ENCODE measurements at places on chromosomes 1 and 21.

DNA sequence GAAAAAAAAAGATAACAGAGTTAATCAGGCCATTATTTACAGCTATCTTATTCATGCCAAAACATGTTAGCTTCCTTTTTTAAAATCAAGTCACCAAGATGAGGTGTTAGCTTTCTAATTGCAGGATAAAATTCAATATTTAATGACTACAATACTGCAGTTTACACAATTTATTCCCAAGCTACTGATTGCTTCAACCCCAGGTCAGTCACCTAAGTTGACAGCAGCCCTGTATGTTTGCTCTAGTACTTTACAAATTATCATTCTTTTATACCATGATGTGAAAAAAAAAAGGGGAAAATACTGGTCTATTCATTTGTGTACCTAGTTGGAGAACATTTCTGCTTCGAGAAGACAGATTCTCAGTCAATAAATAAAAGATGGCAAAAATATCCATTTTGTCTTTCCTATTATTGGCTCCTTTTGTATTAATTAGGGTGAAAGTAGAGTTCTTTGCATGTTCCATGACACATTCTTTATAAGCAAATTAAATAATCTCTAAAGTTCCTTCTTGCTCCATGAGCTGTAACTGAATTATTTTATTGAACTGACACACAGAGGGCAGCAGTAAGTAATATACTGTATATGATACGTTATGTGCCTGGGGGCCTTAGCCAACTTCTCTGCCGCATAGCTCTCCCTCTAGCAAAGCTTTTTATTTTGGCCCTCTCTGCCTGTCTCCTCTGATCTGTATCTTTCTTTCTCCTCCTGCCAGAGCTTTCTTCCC is 48.0 kb downstream of the DIPK1A start:
- no peak for DNase-seq

- no peak for DNase-seq
Measured at GRCh38 chr1:2515763-2516080, 10.7 kb downstream of the PANK4 start.

DNA sequence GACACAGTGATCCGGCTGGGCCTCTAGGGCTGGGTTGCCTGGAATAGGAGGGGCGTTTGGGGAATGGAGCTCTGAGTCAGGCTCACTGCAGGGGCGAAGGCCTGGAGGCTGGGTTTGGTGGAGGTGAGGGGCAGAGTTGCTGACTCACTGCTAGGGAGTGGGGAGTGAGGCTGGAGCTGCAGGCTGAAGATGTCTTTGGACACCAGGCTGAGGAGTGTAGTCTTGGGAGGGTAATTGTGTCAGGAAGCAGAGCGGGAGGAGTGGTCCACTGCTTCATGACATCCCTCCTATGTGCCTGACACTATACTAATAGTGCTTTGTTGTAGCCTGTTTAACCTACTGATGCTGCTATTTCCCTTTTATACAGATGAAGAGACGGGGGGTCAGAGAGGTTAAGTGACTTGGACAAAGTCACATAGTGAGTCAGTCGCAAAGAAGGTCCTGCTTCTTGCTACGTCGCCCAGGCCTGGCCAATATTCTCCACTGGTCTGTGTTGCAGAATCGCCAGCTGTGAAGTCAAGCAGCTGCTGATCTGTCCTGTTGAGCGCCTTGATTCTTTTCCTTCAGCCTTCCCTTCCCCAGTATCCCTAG is 13.6 kb downstream of the ACTL8 start:
- no peak for DNase-seq

- no peak for DNase-seq
Measured at GRCh38 chr1:101453844-101454243, 217.0 kb downstream of the S1PR1 start.

DNA sequence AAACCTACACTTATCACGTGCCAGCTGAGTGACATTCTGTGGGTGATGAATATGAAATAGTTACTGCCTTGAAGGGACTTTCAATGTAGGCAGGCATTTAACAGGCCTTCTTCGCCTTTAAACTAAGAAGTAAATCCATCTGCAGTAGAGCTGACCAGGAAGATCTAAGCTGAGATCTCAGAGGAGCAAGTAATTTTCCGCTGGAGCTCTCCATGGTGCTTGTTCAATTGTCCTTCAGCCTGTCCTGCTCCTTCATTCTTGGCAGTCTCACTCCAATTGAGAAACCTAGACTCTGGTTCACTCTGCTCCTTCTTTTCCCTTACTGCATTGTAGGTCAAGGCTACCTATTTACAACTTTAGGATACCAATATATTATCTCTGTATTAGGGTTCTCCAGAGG is 183.5 kb downstream of the HMCN1 start:
- no peak for DNase-seq

- DNase-seq: no peak
Measured at GRCh38 chr1:87760155-87760554, 431.5 kb downstream of the LMO4 start.

DNA sequence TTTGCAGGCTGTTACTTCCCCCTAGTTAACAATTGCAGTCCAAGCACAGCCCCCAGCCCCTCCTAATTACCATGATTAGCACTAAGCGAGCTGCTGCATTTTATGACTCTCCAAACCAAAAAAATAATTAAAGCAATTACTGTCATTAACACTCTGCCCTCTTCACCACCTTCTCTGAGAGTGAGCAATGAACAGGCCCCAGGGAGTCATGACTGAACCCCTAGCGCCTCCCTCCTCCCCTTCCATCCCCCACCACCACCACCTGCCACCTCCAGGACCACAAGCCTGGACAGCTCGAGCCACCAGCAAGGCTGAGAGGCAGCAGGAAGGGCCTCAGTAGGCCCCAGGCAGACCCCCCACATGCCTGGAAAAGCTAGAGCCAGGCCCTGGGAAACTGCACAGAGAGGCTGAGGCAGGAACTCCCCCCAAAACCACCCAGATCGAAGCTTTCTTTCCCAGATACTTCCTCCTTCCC is 35.5 kb upstream of the ZC3H12A start:
- DNase-seq: peak; percentile 46

GRCh38 chr21:26842974-26843932 is 2.0 kb downstream of the ADAMTS1 start:
- no peak for DNase-seq

DNA sequence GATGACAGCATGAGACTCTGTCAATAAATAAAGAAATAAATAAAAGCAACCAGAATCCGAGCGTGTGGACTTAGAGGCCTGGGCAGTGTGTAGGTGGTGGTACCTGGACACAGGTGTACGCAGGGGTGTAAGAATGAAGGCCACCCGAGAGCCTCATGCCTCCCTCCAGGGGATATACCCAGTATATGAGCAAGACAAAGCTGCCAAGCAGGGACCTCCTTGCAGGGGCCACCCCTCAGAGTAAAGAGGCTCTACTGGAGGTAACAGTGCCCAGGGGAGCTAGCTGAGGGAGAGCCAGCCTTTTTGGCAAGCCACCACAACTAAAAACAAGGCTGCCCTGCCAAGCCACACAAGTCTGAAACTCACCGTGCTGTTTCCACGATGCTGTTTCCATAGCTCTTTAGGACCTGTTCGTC is 179.2 kb upstream of the RAB4A start:
- DNase-seq: no peak

GRCh38 chr1:59071876-59072582 is 224.9 kb upstream of the FGGY start:
- DNase-seq: no peak

- DNase-seq: no peak
Measured at GRCh38 chr1:7732331-7732730, 38.8 kb upstream of the VAMP3 start.

All from NCI-H2081 (cell line).